SK-N-SH treated with all-trans-retinoic acid at 6 μM for 48 hours (cell line): ENCODE measurements at places on chromosomes 5 and 9.

GRCh38 chr5:23157716-23158115 is 304.6 kb upstream of the CDH12 start:
- ATAC-seq, result no peak

GRCh38 chr9:85451680-85452079 is 290.1 kb downstream of the AGTPBP1 start:
- no peak for ATAC-seq

DNA sequence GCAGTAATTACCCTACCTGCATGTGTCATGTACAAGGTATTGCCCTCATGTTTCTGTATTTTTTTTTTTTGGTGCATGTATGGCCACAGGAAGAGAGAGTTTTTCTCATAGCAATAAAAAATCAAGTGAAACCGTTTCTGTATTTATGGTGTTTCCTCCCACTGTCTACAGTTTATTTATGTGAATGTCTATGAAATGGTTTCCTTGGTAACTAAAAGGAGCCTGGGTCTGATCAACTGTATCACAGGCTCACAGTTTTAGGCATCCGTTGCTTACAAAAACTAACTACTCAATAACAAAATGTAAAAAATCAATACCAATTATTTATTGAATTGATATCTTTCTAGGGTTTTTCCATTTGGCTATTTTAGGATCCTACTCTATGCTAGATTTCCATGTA is 464.4 kb downstream of the TAF11L14 start:
- no peak for ATAC-seq

DNA sequence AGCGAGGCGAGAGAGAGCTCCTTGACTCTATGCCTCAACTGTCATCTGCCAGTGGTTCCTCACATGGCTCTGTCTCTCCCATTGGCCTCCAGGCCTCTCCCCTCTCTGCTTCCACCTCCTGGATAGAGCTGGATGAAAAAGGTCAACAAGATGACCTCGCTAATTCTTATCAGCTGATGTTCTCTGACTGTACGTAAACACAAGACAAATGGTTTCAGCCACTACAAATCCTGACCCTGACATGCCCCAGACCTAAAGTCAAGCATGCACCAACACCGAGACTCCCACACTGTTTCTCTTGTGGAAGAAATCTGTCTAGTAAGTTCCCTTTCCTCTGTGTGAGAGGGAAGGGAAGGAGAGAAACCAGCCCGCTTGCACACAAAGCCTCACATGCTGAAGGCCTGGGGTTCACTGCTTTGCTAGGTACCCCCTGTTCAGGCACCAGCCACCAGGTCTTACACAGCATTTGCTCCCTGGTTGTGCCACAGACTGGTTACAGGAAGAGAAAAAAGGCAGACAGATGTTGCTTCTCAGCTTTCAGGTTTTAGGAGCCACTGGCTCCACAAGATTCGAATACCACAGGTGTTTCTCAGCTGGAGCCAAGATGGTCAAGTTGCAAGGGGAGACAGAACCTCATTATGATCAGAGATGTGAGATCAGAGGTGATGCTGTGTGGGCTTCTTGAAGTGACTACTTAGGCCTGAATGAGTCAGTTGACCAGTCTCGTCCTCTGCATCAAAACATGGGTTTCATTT is 592.5 kb downstream of the CCDC171 start:
- ATAC-seq, result no peak

- ATAC-seq, result no peak
Measured at GRCh38 chr5:141363952-141364660, at the start of gene PCDHGA5. Gene PCDHGA5, plus strand, starts transcription at chr5:141364162. Its CDS starts 169 bp downstream, at chr5:141364331.

- no peak for ATAC-seq
Measured at GRCh38 chr5:31771500-31771899, 132.6 kb downstream of the PDZD2 start.

- ATAC-seq, result no peak
Measured at GRCh38 chr5:180138214-180138975, 66.8 kb upstream of the RNF130 start.

GRCh38 chr5:104018299-104018698 is 455.7 kb upstream of the NUDT12 start:
- ATAC-seq, result no peak

DNA sequence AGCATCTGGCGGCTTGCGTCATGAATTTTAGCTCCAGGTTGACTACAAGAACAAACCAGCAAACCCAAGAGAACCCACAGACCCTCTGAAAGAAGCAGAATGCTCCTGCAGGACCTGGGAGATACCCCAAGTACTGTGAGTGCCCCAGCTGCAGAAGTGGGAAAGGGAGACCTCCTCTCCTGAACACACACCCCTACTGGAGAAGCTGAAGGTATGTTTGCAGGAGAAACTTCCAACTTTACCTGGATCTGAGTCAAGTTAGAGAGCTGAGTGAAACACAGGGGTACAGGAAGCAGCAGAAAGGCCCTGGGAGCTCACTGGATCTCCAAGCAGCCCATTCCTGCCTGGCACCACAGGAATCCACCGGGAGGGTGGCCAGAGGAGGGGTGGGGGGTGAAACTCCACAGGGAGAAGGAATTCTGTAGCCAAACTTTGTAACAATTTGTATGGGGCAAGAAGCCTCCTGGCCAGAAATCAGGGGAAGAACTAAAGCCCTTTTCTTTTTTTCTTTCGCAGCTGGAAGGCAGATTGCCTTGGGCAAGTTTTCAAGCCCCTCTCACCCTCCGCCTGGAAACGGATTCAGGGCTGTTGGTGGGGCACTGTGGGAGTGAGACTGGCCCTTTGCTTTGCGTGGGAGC is 576.2 kb downstream of the BNC2 start:
- no peak for ATAC-seq

DNA sequence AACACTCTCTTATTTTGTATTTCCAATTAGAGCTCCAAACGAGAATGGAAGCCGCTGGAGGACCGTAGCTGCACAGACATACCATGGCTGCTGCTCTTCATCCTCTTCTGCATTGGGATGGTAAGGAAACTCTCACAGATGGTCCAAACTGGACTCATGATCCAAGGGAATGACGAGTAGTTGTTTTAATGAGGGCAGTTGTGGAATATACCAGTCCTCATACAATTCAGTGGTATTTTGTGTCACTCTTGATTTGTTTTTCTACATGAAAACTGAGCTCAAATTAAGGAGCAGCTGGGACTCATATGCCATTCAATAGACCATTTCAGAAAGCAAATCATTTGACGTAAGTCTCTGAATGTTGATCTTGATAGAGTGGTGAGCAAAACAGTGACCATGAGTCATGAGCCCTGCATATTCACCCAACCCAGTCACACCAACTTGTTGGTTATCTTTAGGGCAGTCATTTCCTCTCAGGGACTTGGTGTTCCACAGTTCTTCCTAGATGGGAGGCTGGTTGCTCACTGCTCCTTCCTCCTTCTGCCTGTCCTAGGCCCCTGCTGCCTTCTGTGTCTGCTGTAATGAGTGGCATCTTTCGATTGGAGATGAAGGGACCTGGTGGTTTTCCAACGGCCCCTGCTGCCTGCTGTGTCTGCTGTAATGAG is 54.9 kb downstream of the SLC44A1 start:
- ATAC-seq, result peak; percentile 85

GRCh38 chr5:78050888-78051287 is 243.6 kb downstream of the AP3B1 start:
- no peak for ATAC-seq

GRCh38 chr9:120820095-120820494 is 22.6 kb downstream of the PSMD5 start:
- ATAC-seq, result no peak

GRCh38 chr5:75405296-75405695 is 68.3 kb downstream of the HMGCR start:
- ATAC-seq, result no peak

GRCh38 chr5:6432206-6432605 is 16.5 kb upstream of the UBE2QL1 start:
- ATAC-seq, result no peak

GRCh38 chr5:141492168-141492885 is 3.4 kb downstream of the PCDHGC5 start:
- ATAC-seq, result no peak

DNA sequence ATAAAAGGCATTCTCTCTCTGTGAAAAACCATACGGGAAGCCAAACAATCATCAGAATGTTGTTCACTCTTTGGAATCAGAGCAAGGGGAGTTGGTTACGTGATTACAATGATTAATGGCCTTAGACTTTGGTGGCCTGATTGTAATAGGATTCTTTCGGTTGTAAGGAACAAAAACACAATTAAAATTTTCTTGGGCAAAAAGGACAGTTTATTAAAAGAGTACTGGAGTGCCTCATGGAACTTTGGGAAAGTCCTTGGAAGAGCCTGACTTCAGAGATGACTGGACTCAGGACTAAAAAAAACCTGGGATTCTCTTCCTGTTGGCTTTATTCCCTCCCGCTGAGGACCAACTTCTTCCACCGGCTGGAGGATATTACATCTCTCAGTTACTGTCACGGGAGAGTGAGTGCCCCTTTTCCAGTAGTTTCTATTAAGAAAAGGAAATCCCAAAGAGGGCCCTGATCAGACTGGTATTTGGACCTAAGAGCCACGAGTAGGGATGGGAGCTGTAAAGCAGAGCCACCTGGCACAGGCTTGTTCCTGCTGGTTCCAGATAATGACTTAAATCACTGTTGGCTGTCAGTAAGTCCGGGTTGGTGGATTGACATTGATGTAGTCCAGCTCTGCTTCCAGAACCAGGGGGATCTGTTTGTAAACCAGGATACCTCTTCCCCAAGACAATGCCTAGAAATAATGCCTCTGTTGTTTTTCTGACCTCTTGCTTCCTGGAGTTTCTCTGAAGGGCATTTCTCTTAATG is 53.9 kb downstream of the CFAP95 start:
- ATAC-seq, result peak; percentile 26; the same call in 2 of the 3 replicates

DNA sequence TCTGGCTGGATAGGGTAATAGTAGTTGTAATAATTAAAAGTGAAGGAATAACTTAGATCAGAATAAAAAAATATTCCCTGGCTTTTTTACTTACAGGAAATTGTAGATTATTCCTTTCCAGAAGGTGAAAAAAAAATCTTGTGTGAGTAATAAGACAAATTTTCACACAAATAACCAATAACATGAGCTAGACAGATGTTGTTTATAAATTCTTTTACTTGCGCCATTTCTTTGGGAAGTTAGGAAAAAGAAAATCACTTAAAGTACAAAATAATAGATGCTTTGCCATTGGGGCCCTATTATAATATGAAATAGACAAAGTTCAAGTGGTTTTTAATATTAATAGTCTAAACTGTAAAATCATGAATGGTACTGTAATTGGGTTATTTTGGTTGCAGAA is 204.1 kb downstream of the ARRDC3 start:
- no peak for ATAC-seq

DNA sequence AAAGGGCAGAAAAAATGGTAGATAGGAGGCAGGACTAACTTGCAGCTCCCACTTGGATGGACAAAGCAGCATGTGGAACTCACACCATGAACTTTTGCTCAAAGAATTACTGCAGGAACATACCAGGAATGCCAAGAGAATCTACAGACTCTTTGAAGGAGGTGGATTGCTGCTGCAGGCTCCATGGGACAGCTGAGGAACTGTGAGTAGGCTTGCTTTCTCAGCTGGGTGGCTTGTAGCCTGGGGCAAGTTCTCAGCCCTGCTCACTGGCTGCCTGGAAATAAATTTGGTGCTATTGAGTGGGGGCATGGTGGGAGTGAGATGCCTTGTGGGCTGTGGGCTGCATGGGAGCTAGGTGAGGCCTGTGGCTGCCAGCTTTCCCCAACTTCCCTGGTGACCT is 574.5 kb downstream of the PRELID2 start:
- ATAC-seq, result no peak

- no peak for ATAC-seq
Measured at GRCh38 chr5:122089096-122090013, 11.3 kb upstream of the LOX start.

- no peak for ATAC-seq
Measured at GRCh38 chr9:36815023-36815422, 219.0 kb downstream of the PAX5 start.

- ATAC-seq, result no peak
Measured at GRCh38 chr9:98690686-98691085, 18.0 kb downstream of the GABBR2 start.

GRCh38 chr9:133109931-133110650 is 10.9 kb downstream of the RALGDS start:
- ATAC-seq, result no peak

- ATAC-seq, result no peak
Measured at GRCh38 chr9:68802525-68803015, 97.5 kb downstream of the PIP5K1B start.

DNA sequence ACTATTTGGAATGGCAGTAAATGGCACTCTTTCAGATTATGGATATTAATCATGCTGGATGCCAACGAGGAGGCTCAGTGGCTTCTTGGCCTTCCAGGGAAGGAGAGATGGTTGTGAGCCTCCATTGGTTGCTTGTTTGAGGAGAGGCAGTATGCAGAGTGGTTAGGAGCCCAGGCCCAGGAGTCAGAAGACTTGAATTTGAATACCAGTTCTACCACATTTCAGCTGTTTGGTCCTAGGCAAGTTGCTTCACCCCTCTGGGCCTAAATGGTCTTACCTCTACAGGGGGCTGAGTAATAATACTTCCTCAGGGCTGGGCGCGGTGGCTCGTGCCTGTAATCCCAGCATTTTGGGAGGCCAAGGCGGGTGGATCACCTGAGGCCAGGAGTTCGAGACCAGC is 52.5 kb downstream of the COL27A1 start:
- ATAC-seq, result no peak

GRCh38 chr9:134789168-134789567 is 91.4 kb upstream of the FCN2 start:
- no peak for ATAC-seq

DNA sequence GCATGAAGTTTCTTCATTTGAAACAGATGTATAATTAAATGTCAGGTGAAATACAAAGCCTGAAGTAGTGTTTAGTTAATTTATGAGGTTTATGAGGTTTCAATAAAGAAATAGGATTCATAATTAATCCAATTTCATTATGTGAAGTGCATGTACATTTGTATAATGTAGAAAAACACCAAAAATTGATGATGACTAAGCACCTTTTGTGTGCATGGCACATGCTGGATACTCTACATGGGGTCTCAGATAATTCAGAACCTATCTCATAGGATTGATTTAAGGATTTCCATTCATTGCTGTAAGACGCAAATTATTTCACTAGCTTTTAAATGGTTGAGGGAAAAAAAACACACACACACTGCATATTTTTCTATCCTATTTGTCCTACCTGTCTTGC is 143.9 kb downstream of the ESM1 start:
- no peak for ATAC-seq

GRCh38 chr9:124659099-124659659 is 111.9 kb downstream of the NR6A1 start:
- peak; percentile 74 for ATAC-seq
